Metanephros (tissue), 2 donors: ENCODE measurements at places on chromosomes 3 and 15. TPM values are rescaled to one million over a fixed set of nuclear protein-coding genes. Genes with fewer than 3 reads are reported as not detected.

Gene DUOXA2
- total RNA-seq = not detected

Gene SPTBN5
- total RNA-seq = 1.4 TPM

Gene XIRP1
- 10.2 TPM for total RNA-seq

Gene SCG3
- total RNA-seq = not detected
